ENCODE measurements at places on chromosomes 7 and 10.

- no peak for DNase-seq
Measured at GRCh38 chr10:82817676-82818422, 942.9 kb downstream of the NRG3 start.

DNA sequence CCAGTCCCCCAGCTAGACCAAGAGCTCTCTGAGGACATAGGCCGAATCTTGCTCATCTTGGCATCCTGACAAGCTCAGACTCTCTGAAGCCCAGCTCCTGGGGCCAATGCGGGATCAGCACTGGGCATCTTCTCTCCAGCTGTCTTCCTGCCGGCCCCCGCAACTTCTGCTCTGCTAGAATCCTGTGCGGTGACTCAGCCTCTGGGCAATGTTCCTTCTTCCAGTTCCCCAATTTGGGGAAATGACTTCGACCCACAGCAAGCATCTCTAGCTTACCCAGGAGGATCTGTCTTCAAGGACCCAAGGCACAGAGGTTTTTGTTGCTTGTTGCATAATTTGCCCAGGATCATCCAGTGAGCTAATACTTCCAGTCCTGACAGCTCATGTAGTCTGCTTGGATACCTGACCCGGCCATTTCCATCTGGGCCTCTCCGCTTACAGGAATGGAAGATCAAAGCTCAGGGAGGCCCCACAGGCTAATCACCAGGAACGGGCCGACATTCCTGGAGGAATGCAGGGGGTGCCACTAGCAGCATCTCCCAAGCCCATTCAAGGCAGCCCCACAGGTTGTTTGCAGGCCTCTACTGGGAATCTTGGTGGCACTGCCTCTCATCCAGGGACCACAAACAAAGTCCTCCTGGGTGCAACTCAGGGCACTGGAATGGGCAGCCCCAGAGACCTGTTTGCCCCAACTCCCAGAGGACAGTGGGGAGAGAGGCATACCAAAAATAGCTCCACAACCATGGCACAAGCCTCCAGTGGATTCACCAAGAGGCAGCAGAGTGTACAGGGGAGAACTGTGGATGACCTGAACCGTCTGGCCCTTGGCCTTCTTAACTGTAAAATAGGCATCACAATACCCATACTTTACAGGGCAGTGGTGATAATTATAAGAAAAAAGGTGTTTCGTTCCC lies 151.9 kb downstream of the NEURL1 start:
- peak; percentile 44 for DNase-seq

DNA sequence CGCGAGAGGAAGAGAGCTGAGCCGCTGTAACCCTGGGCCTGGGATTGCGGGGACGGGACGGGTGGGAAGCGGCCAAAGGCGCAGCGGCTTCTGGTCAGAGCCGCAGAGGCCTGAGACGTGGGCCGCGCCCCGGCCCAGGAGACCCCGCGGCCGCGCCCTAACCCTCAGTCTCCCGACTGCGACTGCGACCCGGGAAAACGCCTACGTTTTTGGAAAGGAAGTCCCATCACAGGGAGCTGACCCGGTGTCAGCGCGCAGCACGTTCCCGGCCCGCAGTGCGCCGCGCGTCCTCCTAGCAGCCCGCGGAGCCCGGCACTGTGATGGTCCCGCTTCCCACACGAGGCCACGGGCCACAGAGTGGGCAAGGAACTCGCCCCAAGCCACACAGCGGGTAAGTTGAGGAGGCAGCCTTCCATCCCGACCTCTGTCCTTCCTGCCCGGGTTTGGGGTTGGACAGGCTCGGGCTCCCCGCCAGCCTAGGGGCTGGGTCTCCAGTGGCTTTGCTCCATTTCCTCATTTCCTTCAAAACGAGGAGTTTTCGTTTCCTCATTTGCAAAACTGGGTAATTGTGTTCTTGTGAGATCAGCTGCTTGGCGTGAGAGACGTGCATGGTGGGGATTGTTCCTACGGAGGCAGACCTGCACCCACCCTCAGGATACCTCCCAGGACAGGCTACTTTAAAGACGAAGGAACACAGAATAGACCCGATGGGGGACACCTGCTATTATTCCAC lies 1.2 kb downstream of the GPNMB start:
- no peak for DNase-seq

DNA sequence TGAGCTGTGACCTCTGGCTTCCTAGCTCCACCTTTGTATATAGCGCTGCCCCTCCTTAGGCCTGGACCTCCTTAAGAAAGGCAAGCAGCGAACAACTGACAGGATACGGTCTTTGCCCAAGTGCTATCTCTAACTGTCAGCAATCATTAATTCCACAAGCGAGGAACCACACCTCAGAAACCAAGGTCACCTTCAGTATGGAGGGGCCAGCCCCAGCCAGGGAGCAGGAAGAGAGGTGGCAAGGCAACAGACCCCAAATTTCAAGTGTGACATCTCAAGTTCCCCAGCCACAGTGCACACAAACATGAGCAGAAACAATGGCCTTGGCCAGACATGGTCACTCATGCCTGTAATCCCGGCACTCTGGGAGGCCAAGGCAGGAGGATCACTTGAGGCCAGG lies 4.8 kb upstream of the AOC1 start:
- DNase-seq, result no peak

DNA sequence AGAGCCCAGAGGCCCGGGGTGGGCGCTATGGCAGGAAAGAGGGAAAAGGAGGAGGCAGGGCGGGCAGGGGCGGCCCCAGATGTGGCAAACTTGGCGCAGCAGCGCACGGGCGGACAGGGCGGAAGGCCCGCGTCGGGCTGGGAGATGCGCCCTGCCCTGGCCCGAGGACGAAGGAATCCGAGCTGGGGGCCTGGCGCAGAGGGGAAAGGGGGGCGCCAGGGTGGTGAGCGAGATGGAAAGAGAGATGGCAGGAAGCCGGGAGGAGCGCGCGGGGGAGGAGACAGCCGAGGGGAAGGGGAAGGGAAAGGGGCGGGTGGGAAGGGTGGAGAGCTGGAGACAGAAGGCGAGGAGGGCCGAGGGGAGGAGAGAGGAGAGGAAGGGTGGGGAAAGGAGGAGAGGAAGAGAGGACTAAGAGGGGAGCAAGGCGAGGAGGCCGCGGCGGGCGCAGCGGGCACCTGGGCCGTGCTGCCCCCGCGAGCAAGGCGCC lies at the start of gene MARVELD1:
TSS of gene MARVELD1 (plus strand) at position 392 of the 487 bp plus-strand sequence. CDS start 147 bp downstream, outside the sequence.
- no peak for DNase-seq

- no peak for DNase-seq
Measured at GRCh38 chr10:13346283-13347042, 1.6 kb downstream of the SEPHS1 start.

DNA sequence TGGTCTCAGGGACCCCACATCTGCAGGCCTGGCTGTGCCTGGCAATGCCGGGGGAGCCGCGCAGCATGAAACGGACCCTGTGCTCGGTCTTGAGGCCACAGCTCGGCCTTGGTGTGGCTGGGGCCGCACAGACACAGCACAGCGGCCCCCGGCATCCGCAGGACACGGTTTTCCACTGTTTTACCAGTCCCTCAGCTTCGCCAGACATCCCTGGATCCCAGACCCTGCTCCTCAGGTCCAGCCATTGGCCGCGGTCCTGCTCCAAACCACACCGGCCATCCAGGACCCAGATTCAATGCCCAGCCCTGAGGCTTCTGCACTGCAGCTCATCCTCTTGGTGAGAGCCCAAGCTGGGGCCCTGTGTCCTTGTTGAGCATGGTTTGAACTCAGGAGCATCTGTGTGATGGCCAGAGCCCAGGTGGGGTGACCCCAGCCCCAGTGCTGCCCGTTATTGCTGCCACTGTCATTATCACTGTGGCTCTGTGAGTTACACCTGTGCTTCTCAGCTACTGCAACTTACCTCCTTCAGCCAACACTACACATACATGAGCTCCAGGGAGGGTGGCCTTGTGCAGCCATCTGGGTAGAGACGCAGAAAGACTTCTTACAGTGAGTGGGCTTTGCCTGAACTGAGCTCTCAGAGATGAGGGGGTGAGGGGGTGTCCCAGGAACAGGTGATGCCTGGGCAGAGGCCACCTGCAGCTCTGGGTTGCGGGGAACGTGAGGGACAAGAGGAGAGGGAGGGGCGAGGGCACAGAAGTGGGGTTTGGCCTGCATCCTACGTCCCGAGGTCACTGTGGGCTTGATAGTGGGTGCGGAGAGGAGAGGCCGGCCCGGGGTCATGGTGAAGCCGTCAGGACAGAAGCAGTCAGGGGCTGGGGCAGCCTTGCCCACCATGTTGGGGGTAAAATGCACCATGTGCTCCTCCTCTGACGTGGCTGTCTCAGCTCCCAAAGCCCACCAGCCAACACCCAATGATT lies 567.6 kb downstream of the PTPRN2 start:
- no peak for DNase-seq

DNA sequence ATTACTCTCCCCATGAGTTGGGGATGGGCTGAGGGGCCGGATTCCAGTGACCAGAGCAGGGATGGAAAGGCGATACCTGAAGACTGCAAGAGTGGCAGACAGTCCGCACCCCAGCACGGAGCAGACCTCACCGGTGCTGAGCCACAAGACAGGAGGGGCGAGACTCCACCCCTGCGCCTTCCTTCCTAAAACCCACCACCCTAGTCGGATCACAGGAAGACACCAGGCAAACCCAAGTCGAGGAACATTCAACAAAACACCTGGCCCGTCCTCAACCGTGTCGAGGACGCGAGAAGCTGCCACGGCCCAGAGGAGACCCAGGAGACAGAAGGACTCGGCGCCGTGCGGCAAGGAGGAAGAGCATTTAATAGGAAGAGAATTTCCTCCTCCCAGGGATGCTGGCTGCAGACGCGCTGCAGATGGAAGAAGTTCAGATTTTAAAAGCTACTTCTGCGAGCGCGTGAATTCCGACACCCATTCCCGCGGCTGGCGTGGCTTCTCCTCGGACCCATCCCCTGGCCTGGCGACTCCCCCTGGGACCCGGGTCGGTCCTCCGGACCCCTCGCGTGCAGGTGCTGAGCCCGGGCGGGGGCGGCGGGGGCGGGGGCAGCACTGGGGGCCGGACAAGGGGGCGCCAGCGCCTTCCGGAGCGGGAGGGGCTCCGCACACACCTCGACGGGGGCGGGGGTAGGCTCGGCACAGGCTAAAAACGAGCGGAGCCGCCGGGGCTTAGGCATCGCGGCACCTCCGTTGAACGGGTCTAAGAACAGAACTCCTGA lies 563 bp upstream of the UTF1 start:
- DNase-seq, result no peak

- no peak for DNase-seq
Measured at GRCh38 chr10:43384252-43385221, 13.1 kb downstream of the FXYD4 start.

GRCh38 chr7:207418-208129 lies 15.2 kb downstream of the FAM20C start:
- DNase-seq, result no peak

- peak; percentile 61 for DNase-seq
Measured at GRCh38 chr10:103859161-103860086, 4.0 kb upstream of the SH3PXD2A start.

- no peak for DNase-seq
Measured at GRCh38 chr10:22780474-22780885, 66.1 kb upstream of the PIP4K2A start.

- DNase-seq, result no peak
Measured at GRCh38 chr10:113999531-113999930, 44.1 kb upstream of the ADRB1 start.

DNA sequence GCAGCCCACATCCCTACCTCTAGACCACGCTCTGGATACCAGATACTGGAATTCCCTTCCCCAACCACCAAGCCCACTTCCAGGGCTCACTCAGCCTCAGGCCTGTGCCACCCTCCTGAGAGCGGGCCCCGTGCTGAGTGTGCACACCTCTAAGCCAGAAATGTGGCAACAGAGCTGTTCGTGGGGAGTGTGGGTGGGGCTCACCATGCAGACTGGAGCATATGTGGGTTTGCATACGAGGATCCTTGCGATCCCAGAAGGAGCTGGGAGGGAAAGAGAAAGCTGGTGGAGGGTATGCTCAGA lies 13.0 kb upstream of the LIMK1 start:
- DNase-seq, result no peak

Data from KG1 (cell line).